ENCODE measurements at places on chromosomes 1 and 21.

GRCh38 chr1:204331847-204332487 lies 27.8 kb downstream of the PLEKHA6 start:
- no peak for DNase-seq

DNA sequence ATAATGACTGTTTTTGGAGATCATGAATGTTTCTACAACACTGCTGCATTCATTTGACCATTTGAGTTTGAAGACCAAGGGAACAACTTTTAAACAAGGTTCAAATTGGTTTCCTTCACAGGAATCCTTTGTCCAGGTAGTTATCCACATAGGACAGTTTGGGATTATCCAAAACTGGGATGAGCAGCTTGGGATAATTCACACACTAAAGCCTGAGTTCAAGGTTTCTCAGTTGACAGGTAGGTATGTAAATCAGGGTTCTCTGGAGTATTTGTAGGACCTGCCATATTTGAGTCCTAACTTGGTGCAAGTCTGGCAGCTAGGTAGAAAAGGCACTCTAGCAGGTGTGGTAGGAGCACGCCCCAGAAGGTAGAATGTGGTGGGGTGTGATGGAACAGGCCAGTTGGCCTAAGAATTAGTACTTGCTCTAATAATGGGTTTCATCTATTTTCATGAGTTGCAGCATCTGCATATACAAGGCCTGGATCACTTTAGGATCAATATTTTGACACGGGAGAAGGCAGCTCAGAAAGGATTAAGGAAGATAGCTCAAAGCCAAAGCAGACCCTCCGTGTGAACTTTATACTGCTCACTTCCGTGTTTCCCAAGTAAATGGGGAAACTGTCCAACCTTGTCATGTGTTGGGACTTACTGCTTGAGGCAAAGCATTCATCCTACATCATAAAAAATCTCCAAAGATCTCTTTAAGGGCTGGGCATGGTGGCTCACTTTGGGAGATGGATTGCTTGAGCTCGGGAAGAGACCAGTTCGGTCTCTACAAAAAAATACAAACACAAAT lies 14.1 kb upstream of the RAB42 start:
- no peak for DNase-seq

DNA sequence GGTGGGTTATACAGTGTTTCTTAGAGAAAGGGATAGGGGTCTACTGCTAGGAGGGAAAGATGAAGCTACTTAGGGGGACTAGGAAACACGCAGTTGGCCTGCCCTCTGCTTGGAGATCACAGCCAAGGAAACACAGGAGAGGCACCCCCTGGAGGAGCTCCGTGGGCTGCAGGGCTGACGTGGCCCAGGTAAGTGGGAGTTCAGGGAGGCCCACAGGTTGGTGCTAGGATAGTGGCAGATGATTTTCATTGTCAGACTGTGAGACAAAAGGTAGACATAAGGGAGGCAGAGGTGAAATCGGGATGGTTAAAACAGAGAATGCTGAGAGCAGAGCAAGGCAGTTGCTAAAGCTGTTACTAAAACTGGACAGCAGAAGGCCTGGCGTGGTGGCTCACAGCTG lies 463.0 kb downstream of the DSCAM start:
- no peak for DNase-seq

DNA sequence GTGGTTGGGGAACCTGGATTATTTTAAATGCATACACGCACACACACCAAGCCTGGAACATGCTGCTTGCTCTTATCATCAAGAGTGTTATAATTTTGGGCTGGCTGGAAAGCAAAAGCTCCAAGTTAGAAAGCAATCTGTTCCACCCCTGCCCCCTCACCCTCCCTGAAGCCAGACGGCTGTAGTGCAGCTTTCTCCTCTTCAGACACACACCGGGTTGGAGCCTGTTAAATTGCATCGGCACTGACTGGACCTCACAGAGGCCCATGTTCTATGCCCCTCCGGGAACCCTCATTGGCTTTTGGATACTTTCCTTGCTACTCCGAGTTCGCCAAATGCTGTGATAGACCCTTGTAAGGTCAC lies 90.6 kb upstream of the KCNJ15 start:
- no peak for DNase-seq

- DNase-seq: no peak
Observed at GRCh38 chr21:27026501-27026900, 59.6 kb upstream of the ADAMTS5 start.

DNA sequence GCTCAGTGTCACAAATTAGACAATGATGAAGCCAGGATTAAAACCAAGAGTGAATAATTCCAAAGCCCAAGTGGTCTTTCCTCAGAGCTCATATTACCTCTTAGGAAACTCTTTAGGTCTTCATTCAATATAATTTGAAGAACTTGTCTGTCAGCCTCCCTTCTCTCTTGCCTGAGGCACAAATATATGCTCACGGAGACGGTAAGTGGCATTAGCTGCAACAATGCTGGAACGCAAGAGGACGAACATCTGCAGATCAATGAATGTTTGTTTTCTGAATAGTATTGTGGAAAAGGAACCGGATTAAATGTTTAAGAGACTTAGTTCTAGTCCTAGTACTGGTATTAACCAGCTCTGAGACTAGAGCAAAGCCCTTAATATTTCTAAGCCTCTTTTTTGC lies 39.7 kb upstream of the LYST start:
- no peak for DNase-seq

Measured in stimulated activated CD4-positive, alpha-beta T cell treated with anti-CD3 and anti-CD28 coated beads, Interleukin-1b, Interleukin-23, amount 100 ng/mL, for 24 hours (primary cell).